ENCODE measurements at places on chromosomes 11 and 22.
A peak's percentile ranks its signal among the peaks of the same experiment; 100 is the strongest.

DNA sequence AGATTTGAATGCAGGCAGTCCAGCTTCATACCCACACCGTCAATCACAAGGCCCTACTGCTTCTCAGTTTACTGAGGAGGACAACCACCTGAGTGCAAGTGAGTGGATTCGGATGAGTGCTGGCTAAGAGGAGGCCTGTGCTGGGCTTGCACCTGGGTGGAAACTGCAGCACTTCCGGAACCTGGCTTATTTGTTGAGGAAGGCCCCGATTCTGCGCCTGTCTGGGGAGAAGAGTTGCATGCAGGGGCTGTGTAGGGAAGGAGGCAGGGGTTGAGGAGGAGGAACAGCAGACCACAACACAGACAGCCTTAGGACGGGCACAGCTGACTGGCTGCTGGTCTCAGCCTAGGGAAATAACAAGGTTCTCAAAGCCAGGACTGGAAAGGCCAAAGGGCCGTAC lies 20.8 kb downstream of the ABTB2 start:
- DNase-seq: no peak

DNA sequence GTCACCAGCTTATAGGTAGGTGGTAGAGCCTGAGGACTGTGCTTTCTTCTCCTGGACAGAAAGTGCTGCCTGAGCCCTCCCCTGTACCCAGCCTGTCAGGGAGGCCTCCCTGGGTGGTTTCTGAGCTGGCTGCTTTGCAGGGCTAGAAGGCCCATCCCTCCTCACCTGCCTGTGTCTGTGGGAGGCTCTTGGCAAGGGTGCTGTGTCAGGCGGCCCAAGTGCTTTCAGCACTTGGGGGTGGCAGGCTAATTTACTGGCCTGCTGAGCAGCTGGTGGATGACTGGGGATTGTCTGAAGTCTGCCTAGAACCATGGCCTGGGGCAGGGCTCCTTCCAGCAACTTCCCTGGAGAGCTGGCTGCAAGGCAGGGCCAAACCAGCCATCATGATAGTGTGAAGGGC lies 139.0 kb upstream of the NAV2 start:
- no peak for DNase-seq

DNA sequence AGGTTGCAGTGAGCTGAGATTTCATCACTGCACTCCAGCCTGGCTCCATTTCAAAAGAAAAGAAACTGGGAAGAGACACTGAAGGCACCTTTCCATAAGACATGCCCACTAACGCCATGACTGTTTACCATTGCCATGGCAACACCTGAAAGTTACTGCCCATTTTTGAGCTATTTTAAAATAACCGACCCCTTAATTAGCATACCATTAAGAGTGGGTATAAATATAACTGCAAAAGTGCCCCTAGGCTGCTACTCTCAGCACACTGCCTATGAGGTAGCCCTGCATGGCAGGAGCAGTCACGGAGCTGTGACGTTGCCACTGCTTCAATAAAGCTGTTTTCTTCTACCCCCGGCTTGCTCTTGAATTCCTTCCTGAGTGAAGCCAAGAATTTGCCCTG lies 9.9 kb upstream of the RNASEH2C start:
- no peak for DNase-seq

DNA sequence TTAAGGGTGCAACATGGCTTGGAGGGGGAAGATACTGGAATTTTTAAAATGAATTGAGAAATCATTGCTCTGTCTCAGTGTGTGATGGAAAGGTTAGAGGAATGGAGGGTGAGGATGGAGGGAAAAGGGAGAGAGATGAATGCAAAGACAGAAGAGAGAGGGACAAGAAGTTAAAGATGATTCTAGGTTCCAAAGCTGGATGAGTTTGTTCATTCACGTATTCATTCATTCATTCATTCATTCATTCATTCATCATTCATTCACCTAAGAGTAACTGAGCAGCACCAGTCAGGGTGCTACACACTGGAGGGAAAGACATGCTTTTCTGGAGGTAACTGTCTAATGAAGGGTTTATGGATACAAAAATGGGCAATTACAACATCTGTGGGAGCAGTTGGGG lies 209.2 kb downstream of the GRIK4 start:
- DNase-seq: no peak

- DNase-seq: peak; percentile 31
Measured at GRCh38 chr11:132099692-132100091, 729.3 kb downstream of the NTM start.

DNA sequence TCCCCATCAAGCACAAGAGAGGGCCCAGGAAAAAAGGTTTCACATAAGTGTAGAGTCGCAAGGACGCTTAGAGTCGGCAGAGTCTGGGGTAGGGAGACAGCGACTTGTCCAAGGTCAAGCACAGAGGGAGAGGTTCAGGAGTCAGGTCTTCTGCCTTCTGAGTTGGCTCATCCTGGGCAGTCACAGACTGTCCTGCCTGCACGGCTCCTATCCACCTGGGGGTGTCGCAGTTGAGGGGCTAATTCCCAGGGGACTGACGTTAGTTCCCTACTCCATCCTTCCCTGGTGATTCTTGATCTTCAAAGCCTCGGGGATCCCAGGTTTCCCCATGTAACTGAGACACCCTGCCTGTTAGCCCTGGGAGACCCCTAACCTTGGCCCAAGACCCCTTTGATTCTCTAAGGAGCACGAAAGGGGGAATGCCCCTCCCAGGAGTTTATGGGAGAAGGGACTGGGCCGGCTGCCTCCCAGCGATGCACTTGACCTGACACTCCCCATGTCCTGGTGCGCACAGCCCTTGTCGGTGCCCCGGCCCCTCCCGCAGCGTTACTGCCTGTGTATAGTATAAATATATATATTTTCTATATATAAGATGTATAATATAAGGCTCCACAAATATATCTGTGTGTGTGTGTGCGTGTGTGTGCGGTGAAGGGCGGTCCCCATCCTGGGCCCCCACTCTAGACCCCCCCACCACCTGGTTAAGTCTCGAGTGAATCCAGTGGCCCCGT lies 14.7 kb upstream of the TAB1 start:
- peak; percentile 27 for DNase-seq

DNA sequence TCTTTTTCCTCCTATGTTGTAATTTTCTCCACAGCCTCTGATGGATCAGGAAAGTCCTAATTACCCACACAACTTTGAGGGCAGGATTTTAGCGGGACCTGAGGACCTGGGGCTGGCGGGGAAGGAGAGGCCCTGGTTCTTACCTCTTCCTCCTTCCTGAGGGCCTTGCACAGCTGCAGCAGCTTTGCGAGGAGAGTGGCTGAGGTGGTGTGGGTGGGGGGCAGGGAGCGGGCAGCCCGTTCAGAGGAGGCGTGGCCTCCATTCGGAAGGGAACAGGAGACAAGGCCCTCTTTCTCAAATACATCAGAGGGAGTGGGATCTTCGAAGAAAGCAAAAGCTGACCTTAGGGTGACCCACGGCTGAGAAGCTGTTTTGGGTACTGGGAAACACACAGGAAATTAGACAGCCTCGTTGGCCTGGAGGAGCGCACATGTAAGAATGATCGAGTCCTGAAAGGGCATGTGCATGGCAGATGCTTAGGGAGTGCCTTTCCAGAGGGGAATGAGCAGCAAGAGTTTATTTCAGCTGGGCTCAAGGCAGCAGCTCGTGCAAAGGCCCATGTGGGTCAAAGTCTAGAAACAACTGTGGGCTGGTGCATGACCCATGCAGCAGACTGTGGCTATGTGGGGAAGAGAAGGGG lies 76.6 kb upstream of the NARS2 start:
- no peak for DNase-seq

Measured in hematopoietic multipotent progenitor cell treated with erythropoietin and hydrocortisone succinate and interleukin-3 and kit ligand, for 4 days (in vitro differentiated cells).